ENCODE measurements at places on chromosomes 4 and X. TPM values are rescaled to one million over a fixed set of nuclear protein-coding genes. Genes with fewer than 3 reads are reported as not detected.

Gene STATH
- total RNA-seq: not detected

Gene PAGE5
- 1.4 TPM for total RNA-seq

Gene SLC9A7
- total RNA-seq: 36.0 TPM

Gene MXRA5
- total RNA-seq: 21.1 TPM

Gene EVC
- 36.8 TPM for total RNA-seq

Measured in smooth muscle cell of bladder (primary cell).